Brain (organoid and tissue), 16 donors: ENCODE measurements at places on chromosomes 7 and 10. TPM values are rescaled to one million over a fixed set of nuclear protein-coding genes. Genes with fewer than 3 reads are reported as not detected.

- peak; percentile 79 for DNase-seq
These were observed 55.4 kb upstream of the MXI1 start for GRCh38 chr10:110151971-110152370.

DNA sequence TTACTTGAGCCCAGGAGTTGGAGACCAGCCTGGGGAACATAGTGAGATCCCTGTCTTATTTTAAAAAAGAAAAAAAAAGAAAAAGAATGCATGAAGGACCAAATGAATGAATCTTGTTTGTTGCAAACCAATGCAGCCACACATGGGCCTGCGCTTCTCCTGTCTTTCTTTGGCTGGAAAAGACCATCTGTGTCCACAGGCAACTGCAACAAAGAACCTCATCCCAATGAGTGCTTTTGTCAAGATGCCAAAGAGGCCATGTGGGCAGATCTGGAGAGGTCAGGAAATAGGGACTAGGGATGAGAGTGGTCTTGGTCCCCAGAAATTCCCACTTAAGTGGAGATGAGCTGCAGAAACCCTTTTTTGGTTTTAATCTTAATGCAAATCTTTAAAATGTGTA is 49.8 kb upstream of the DUSP5 start:
- peak; percentile 42 for DNase-seq

- DNase-seq: no peak
These were observed 24.9 kb upstream of the MAGI2 start for GRCh38 chr7:79478386-79478785.

DNA sequence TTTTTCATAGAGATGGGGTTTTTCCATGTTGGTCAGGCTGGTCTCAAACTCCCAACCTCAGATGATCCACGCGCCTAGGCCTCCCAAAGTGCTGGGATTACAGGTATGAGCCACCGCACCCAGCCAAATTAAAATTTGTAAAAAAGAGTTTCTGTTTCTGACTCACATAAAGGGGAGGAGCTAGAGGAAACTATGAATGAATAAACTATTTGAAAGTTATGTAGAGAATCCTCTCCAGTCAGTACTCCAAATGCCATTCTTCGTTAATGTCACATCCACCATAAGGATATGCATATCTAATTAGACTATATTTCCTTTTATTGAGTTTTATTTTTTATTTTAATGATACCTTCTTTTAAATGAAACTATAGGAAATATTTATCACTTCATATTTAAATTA is 52.6 kb downstream of the MBL2 start:
- no peak for DNase-seq

- DNase-seq: no peak
These were observed 25.8 kb downstream of the OGDH start for GRCh38 chr7:44632196-44632595.

GRCh38 chr7:479948-480499 is 39.6 kb downstream of the PDGFA start:
- no peak for DNase-seq

DNA sequence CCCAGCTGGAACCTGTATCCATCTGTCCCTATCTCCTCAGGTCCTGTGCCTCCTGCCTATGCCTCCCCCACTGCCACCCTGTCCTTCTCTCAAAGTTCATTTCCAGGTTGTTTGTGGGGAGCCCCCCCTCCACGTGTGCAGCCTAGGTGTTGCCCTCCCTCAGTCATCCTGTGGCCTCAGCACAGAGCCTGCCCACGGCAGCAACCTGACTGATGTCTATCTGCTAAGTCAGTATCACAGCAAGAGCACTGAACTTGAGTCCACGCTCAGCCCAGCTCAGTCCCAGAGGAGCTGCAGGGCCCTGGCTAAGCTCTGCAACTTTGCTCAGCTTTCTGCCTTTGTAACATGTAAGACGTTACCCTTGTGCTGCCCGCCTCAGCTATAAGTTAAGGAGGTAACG is 28.7 kb downstream of the FAM53B start:
- no peak for DNase-seq

GRCh38 chr10:60537697-60538096 is 148.0 kb upstream of the ANK3 start:
- DNase-seq: no peak

DNA sequence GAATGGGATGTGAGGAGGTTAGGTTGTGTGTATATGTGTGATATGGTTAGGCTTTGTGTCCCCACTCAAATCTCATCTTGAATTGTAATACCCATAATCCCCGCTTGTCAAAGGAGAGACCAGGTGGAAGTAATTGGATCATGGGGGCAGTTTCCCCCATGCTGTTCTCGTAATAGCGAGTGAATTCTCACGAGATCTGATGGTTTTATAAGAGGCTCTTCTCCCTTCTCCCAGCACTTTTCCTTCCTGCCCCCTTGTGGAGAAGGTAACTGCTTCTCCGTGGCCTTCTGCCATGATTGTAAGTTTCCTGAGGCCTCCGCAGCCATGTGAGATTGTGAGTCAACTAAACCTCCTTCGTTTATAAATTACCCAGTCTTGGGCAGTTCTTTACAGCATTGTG is 47.3 kb downstream of the NPVF start:
- no peak for DNase-seq

DNA sequence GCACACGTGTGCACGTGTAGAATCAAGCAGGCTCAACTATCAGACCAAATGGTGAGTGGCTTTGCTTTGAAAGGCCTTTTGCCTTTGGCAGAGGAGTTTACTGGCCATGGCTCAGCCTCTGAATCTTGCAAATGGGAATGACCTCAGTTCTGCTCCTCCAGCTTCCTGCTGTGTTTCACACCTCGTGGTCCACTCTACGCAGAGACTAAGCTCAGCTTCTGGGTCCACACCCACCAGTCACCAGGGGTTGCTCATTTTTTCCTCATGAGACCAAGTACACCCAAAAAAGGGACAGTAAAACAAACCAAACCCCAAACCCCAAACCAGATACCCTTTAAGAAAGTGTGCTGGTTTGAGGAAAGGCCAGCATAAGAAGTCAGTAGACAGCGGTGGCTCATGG is 236.4 kb downstream of the DNAJB6 start:
- no peak for DNase-seq

- no peak for DNase-seq
These were observed 2.3 kb upstream of the ZSCAN25 start for GRCh38 chr7:99614495-99614894.

GRCh38 chr10:114541081-114541796 is 116.8 kb downstream of the ABLIM1 start:
- no peak for DNase-seq

DNA sequence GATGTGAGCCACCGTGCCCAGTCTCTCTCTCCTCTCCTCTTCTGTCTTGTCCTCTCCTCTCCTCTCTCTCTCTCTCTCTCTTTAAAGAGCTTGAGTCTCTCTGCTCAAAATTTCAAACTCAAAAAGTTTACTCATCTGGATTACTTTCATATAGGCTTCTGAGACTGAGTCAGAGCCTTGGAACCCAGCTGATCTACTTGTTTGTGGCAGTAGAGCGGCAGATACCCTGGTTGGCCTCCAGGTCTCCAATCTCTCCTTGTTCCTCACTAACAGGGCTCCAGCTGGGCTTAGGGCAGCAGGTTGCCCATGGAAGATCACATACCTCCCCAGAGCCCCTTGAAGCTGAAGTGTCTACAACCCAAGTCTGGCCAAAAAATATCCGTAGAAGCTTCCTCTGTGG is 51.0 kb downstream of the HHEX start:
- DNase-seq: no peak

GRCh38 chr7:13062631-13063030 is 375.2 kb downstream of the ARL4A start:
- DNase-seq: no peak

- no peak for DNase-seq
These were observed 244.7 kb downstream of the KIF20B start for GRCh38 chr10:89946106-89946505.

GRCh38 chr7:68678196-68678595 is 920.1 kb upstream of the AUTS2 start:
- no peak for DNase-seq

GRCh38 chr7:2966466-2967078 is 77.1 kb downstream of the CARD11 start:
- no peak for DNase-seq

GRCh38 chr10:131117416-131118212 is 193.9 kb downstream of the TCERG1L start:
- no peak for DNase-seq

GRCh38 chr7:92071032-92071431 is 63.2 kb downstream of the CYP51A1 start:
- no peak for DNase-seq

GRCh38 chr7:87876869-87877234 is 559 bp downstream of the DBF4 start:
- peak; percentile 80 for DNase-seq

DNA sequence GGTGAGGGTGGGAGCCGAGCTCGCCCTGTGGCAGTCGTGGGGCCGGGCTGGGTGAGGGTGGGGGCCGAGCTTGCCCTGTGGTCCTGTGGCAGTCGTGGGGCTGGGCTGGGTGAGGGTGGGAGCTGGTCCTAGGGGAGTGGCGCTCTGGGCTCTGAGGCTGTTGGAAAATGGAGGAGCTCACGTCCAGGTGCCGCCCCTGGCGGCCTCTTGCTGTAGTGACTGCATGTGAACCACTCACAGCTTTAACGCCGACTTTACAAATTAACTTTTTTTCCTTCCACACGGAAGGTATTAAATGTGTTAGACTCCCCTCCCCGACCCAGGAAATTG is 312.6 kb downstream of the WDR37 start:
- peak; percentile 47 for DNase-seq

DNA sequence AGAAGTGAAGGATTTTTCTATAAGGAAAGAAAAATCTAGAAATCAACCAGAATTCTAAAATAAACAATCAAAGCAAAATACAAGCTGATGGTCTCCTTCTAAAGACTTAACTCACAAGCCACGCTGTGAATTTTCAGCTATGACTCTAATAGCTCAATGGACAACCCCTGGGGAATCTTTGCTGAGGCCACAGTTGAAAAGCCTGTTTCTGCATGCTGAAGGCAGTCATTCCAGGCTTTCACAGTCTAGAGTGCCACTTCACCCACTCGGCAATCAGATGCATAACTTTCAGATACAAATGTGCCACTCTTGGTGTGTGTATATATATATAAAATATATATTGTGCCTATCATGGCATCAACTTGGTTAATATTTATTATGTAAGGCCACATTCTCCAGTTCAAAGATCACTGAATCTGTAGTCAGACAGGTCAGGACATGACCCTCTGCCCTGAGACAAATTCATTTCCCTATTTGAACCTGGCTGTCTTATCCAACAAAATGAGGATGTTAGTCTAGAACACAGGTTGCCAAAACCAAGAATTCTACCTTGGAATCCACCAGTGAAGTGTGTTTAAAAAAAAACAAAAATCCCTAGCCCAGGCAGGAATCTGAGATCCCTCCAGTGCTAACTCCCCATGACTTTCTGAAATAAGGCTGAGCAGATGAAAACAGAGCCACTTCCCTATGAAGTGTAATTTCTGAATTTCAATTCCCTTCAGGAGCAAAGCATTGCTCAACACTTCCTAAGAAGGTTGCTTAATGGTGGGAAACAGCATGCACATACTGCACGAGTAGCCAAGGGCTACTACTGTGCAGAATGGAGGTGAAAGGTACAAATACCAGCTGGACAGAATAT is 9.9 kb downstream of the LIPA start:
- DNase-seq: no peak

DNA sequence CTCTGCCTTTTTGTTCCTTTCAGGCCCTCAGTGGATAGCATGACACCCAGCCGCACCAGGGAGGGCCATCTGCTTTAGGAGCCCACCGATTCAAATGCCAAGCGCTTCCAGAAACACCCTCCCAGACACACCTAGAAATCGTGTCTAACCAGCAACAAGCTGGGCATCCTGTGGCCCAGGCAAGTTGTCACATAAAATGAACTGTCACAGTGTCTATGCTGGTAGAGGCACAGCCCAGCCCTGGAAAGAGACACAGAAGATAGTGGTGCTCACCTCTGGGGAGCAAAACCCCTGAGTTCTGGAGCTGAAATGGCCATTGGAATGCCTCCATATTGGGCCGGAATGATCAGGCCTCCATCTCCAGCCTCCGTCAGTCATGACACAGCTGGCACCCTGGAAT is 38.9 kb downstream of the ECHDC3 start:
- DNase-seq: no peak

- no peak for DNase-seq
These were observed 242.6 kb downstream of the TWIST1 start for GRCh38 chr7:18874880-18875279.

- no peak for DNase-seq
These were observed 8.1 kb downstream of the STK17A start for GRCh38 chr7:43590862-43591557.

GRCh38 chr10:62754963-62755362 is 49.6 kb upstream of the ADO start:
- no peak for DNase-seq

- DNase-seq: no peak
These were observed 4.2 kb downstream of the KBTBD2 start for GRCh38 chr7:32887395-32887794.

DNA sequence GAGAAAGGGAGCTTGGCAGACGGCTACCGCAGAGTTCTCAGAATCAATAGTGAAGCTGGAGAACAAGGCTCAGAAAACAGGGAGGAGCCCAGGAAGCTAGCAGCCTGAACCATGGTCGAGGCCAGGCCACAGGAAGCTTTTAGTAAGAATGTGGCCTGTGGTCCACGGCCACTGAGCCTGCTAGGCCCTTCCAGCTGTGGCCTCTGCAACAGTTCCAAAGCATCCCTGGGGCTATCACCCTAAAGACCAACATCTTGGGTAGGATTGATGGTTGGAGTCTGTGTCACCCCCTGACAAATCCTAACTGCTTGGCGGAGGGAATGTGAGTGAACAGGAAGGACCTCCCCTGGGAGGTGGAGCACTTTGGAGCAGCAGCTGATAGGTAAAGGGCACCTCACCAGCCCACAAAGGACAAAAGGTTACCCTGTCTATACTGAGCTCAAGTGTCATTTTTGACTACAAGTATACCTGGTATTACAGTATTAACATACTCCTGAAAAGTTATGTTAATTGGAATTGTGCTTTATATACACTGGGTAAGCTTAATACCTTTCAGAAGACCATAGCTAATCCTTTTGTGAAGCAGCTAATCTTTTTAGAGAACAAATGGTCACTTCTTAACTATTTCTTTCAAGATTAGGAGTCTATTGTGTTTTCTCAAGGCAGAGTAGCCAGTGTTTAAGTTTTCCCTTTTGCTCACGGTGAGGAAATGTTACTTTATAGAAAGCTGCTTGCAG is 18.7 kb downstream of the PTPRE start:
- DNase-seq: no peak

DNA sequence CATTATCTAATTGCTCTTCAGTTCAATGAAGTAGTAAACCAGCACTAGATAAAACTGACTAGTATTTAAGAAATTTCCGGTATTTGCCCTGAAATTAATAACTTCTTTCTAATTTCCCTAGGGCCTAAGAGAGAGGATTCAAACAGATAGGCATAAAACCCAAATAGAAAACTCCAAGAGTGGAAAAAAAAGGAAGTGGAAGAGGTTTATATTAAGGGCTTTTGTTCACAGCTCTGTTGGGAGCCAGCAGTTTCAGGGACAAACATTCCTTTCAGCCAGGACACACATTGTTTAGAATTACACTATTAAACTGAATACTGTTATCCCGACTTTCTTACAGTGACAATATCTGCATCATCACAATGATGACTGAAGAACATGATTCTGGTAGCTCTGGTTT is 3.6 kb downstream of the ODAD2 start:
- no peak for DNase-seq

The GRM3 gene
- 23.5 TPM for polyA plus RNA-seq

The SPDYE16 gene
- polyA plus RNA-seq: not detected

The AGBL3 gene
- polyA plus RNA-seq: 0.64 TPM

The UNCX gene
- polyA plus RNA-seq: not detected

The LAMB1 gene
- polyA plus RNA-seq: 11.2 TPM

The R3HCC1L gene
- 3.2 TPM for polyA plus RNA-seq

The CLDN3 gene
- polyA plus RNA-seq: 116 TPM

The NRAP gene
- polyA plus RNA-seq: 0.12 TPM

The FXYD4 gene
- polyA plus RNA-seq: 3.4 TPM

The NOD1 gene
- 1.3 TPM for polyA plus RNA-seq

The CCDC172 gene
- not detected for polyA plus RNA-seq
